ENCODE measurements at places on chromosomes 12 and 14.
A peak's percentile ranks its signal among the peaks of the same experiment; 100 is the strongest.

DNA sequence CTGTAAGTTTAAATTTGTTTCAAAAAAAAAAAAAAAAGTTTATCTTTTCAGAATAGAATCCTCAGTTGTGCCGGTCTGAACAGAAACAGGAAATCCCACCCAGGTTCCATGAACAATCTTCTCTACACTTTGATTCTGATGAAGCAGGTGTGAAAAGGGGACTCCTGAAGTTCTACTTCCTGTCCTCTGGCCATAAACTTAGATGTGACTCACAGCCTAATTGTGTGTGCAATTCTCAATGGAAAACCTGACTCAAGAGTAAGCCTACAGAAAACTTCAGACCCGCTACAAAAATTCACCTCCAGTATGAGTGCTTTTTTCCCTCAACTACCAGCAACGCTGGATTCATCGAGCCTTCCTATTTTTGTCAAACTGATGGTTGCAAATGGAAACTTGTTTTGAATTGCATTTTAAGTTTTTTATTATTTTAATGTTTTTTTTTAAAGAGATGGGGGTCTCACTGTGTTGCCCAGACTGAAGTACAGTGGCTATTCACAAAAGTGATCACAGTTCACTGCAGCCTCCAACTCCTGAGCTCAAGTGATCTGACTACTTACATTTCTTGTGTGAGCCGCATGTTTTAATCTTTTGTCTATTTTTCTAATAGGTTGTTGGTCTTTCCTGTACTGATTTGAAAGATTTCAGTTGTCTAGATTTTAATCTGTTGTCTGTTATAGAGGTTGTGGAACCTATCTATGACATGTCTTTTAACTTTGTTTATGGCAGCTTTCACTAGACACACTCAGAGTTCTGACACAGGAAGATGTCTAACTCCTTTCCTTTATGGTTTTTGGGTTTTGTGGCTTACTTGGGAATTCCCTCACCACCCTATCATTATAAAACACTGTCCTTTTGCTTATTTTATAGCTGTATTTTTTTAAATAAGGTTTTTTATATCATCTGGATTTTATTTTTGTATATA, 37.6 kb downstream of the ATG14 start:
- peak; percentile 37 for DNase-seq

- peak; percentile 79 for DNase-seq
These were observed 4.1 kb downstream of the TEP1 start for GRCh38 chr14:20409226-20409625.

GRCh38 chr14:23402296-23403138, 5.6 kb downstream of the MYH6 start:
- DNase-seq = no peak

GRCh38 chr14:102970496-102970895, 48.0 kb downstream of the AMN start:
- DNase-seq = no peak

GRCh38 chr12:23528316-23528715, 421.2 kb downstream of the SOX5 start:
- DNase-seq = no peak

- DNase-seq = peak; percentile 22
These were observed 1.7 kb upstream of the APPL2 start for GRCh38 chr12:105237666-105238065.

DNA sequence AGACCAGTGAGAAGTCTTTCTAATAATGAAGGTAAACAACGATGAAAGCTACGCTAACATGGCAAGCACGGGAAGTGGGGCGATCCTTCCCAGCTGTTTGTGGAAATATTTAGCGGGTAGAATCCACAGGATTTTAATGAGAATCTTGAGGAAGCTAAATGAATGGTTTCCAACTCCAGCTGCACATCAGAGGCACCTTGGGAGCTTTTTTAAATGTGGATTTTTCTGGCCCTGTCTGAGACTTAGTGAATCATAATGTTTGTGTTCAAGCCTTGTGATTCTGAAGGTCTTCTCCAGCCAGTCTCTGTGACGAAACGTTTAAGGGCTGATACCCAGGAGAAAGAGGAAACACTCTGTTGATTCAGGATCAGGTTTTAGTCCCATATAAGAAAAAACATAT, 169.8 kb downstream of the CAPZA3 start:
- DNase-seq = no peak

DNA sequence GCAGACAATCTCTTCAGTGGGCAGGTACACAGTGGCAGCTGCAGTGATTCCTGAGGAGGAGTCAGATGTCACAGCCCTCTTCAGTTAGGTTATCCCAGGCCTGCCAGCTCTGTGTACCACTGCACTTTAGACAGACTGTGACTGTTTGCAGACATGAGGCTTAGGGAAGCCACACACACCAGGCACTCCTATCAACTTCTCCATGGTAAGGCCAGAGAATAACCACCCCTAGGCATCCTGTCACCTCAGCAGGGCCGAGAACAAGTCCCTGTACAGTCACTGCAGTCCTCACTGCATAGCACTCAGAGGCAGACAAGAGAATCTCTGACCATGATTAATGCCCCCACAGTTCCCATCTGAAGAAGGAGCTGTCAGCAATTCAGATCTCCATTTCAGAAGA, 296.5 kb downstream of the GALC start:
- no peak for DNase-seq

DNA sequence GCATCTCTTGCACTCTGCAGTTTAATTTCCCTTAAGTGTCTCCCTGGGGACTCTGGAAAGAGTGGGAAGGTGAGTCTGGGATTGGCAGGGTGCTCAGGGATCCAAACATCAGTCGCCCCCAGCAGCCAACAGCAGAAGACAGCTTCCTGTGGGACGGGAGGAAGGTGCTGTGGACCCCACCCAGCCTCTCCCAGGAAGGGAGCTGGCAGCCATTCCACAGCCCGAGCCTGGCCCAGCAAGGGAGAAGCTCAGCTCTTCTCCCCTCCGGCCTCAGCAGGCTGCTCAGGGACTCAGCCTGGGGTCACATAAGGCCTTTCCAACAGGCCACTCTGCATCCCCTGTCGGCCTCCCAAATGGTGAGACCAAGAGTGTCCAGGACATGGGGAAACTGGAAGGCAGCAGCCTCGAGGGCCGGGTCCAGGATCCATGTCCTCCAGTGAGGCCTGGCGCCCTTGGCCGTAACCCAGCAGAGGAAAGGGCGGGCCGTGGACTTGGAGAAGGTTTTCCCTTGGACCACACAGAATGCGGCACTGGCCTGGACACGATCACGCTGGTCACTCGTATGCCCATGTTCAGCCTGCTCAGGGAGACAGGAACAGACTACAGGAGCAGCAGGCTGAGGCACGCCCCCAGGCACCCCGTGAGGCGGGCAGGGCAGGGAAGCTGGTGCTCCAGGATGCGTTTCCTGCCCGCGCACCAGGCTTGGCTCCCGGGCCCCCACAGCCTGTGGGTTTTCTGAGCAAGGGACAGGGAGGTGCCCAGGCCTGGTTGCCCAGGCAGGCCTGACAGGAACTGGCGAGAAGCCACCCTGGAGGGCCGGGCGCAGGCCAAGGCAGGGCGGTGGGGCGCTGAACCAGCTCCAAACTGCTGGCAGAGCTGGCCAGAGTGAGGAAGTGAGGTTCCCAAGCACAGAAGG, 3.5 kb downstream of the XRCC3 start:
- no peak for DNase-seq

DNA sequence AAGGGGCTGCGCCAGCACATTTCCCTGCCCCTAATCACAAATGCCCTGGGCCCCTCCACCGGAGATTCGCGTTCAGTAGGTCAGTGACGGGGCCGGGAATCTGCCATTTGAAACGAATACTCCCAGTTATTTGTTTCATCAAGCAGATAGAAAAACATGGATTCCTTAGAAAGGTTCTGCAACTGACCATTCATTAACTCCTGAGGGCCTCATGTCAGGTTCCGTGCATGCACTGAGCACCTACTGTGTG, 25.6 kb upstream of the UBC start:
- DNase-seq = no peak

DNA sequence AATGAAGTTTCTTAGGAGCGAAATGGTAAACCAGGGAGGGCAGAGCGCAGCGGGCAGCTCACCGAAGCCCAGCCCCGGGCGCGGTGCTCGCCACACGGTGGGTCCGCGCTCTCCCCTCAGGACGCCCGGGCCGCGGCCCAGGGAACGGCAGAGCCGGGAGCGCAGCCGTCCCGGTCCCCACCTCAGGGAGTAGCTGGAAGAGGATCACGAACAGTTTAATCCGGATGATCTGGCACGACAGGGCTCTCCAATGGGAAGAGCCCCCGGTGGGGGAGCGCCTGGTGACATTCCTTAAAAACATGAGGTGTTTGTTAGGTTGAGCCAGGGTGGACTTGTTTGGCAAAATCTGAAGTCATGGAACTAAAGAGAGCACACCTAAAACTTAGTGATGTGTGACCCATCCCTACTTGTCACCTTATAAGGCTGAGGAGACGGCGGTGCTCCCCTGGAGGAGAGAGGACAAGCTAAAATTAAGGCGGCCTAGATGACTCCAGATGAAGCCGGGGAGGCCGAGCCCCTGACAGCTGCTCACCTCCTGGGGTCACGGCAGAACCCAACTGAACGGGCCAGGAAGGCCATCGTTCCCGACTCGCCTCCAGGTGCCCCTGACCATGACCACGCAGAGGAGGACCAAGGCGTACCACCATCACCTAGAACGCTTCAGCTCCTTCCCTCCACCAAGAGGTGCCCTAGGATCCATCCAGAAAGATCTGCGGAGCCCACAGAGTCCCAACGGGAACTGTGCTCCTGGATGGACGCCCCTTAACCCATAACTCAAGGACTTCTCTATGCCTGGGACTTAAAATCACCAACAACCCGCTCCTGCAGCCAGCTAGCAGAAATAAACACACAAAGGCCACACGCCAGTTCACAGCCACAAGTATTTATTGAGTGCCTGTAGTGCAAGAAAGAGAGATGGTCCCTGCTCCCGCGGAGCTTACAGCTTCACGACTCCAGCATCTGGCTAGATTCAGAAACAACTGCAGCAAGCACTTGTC, 866 bp upstream of the PITPNM2 start:
- peak; percentile 20 for DNase-seq

- no peak for DNase-seq
These were observed 359.4 kb upstream of the DCN start for GRCh38 chr12:91542067-91542466.

GRCh38 chr14:69812711-69813110, 15.7 kb upstream of the SLC10A1 start:
- no peak for DNase-seq

DNA sequence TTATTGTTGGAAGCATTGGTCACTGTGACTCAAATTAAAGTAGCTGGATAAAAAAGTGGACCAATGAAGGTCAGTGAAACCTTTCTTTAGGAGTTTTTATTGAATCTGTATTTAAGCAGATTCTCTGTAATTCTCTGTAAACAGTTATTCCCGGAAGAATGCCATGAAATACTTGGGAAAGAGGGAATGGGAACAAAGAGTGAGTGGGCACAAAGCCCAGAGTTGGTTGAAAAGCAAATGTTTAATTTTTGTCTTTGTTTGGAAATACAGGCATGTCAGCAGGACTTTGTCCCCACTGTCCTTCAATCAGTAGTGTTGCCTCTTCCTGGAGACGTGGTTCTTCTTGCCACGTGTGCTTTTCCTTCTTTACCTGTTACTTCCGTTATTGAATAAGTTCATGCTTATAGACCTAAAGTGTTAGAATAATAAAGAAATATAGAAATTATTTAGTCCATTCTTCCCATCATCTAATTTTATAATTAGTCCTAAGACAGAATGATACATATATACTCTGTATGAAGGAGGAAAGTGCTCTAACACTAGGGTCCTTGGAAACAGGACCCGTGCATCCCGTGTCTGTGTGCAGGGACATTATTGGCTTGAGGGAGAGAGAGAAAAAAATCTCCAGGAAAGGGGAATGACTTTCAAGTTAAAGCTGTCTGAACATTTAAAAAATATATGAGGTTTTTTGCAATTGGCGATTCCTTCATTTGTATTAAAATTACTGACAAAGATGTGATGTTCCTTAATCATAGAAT, 2.0 kb upstream of the ANG start:
- no peak for DNase-seq

- no peak for DNase-seq
These were observed 70.8 kb upstream of the TMCC3 start for GRCh38 chr12:94721173-94721572.

DNA sequence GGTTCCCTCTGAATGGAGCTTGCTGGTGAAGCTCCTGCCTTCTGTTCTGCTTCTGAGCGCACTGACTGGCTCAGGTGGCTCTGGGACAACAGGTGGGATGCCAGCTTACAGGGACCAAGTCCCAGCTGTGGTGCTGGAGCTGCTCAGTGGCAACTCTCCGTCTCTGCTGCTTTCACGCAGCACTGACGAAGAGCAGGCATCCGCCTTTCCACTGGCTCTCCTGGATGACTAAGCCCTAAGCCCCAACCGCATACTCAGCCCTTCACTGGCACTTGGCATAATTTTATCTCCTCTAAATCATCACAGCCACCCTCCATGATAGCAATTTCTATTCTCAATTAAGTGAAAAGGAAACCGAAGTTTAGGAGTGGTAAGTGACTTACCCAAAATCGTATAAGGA, 3.7 kb upstream of the RTL1 start:
- DNase-seq = no peak

DNA sequence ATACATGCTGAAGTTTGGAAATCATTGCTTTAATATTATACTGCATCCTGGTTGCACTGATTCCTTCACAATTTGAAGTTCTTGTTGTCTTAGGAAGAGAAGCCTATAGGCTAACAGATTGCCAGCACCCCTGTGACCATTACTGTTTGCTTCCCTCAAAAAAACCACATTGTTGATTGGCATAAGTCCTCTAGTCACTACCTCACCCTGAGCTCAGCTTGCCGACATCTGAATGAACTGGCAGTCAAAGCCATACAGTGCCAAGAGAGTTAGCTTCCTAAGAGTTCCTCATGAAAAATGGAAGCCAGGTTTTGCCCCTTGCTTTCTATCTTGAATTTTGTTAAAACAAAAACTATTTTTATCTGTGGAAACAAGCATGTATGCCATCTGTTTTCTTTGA, 276.1 kb downstream of the SYT1 start:
- no peak for DNase-seq

- DNase-seq = no peak
These were observed 17.3 kb downstream of the TOGARAM1 start for GRCh38 chr14:44979273-44979672.

DNA sequence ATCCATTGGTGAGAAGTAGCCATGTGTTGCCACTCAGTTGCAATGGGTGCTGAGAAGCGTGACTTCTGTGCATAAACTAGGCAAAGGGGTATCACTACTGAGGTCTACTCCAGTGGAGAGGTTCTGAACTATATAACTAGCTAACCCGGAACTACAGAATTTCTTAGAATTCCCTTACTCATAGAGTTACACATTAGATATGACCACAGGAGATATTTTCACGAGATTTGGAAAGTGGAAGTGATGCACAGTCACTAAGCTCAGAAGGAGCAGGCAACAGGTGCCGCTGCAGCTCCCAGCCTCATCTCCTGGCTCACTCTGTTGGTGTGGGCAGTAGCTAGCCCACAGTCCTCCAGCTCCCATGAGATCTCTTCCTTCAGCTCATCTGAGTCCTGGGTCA, 136.6 kb downstream of the SSPN start:
- DNase-seq = no peak

GRCh38 chr14:68413509-68413908, 379.4 kb downstream of the ZFP36L1 start:
- no peak for DNase-seq
